NCI-H1105 treated with DMSO at 0.1 percent for 48 hours (cell line): ENCODE measurements at places on chromosomes 3 and 15.

- no peak for DNase-seq
Measured at GRCh38 chr3:186997061-186997460, 66.7 kb downstream of the ST6GAL1 start.

DNA sequence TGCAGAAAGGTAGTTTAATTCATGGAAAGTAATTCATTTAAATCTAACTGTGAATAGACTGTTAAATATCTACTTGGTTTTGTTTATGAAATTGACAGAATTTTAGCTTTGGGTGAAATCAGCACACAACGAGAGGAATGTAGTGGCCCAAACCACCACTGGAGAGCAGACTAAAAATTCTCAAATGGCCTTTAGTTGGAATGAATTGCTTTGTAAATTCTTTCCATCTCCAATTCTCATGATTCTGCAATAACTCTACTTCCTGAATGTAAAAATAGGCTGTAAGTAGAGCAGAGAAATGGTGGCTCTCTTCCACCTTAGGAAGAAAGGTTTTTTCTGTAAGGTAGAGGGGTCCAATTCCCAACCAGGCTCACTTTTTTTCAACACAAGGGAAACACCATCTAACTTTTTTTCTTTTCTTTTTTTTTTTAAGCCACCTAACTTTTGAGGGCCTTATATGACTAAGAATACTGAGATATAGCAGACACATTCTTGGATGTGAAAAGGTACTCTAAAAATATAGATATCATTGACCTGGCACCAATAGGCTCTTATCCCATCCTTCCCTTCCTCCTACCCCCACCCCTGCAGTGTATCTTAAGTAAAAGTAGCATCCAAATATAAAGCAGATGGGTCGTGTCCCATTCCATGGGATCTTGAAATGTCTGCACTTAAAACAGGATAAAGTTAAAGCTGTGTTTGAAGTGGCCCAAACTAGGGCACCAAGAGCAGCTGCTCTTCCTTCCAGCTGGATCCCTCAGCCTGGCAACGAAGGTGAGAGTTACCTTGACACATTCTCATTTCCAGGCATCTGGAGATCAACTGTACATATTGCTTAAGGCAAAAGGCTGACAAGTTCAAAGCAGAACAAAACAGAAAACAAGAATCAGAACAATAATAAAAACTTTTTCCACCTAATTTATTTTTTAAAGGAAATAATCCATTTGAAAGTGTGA is 194.1 kb downstream of the TPRG1 start:
- DNase-seq, result no peak

- DNase-seq, result no peak
Measured at GRCh38 chr3:88152841-88153240, 3.1 kb downstream of the C3orf38 start.

DNA sequence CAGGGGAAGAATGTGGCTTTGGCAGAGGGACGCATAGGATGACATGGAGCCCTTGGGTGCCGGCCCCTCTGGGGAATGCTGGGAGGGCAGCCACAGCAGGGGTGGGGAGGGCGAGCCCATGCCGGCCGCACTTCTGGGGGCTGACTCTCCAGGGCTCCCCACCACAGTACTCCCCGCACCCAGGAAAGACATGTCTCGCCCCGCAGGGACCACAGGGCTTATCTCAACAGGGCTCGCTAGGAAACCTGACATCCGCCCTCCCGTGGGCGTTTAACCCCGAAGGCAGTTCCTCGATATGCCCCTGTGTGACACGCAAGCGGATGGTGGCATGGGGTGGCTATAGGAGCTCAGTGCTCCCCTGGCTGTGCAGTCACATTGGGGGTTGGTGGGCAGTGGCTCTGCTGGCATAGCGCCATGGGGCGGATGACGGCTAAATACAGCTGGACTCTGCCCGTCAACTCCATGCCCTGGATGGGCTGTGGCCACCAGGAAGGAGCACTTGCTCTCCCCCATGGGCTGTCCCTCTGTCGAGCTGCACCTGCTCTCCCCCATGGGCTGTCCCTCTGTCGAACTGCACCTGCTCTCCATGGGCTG is 141.4 kb downstream of the ADAMTS17 start:
- no peak for DNase-seq

- DNase-seq, result no peak
Measured at GRCh38 chr3:97269202-97269601, 454.8 kb downstream of the EPHA6 start.

- DNase-seq, result no peak
Measured at GRCh38 chr3:132964266-132964665, 73.9 kb upstream of the TMEM108 start.

DNA sequence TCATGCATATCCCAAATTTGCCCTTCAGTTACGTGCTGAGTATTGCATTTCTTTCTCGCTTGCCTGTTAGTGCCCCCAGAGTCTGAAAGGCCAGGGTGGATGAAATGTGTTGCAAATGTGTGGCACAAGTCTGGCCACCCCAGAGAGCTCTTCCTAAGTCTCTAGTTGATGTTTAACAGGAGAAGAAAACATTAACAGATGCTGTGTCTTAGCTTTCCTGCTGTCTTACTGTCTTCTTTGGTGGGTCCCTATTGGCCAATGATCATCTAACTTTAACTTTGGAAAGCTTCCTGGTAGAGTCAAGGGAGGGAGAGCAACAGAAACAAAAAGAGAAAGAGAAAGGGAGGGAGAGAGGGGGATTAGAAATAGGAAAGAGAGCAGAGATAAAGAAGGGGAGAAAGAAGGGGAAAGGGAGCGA is 76.7 kb upstream of the P3H2 start:
- no peak for DNase-seq

DNA sequence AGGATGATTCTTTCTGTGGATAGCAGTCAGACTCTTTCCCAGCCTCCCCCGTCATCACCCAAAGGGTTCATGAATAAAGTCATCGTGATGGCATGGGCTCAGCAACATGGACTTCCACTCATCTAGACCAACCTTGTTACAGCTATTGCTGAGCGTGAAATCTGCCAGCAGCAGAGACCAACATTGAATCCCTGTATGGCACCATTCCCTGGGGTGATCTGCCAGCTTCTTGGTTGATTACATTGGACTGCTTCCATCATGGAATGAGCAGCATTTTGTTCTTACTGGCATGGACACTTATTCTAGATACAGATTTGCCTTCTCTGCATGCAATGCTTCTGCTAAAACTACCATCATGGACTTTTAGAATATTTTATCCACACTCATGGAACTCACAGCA is 195.6 kb upstream of the AZI2 start:
- DNase-seq, result no peak

DNA sequence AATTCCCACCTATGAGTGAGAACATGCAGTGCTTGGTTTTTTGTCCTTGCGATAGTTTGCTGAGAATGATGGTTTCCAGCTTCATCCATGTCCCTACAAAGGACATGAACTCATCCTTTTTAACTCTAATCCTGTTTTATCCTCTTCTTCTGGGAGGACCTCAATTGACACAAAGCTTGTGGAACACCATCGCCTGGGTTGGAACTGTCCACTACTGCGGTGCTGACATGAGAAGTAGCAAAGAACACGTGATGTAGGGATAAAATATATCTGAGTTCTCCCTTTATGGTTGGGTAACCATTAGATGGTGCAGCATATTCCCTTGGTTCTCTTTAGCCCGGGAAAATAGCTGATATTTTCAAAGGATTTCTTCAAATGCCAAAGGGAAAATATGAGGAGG is 105.3 kb upstream of the TOPAZ1 start:
- DNase-seq, result no peak

DNA sequence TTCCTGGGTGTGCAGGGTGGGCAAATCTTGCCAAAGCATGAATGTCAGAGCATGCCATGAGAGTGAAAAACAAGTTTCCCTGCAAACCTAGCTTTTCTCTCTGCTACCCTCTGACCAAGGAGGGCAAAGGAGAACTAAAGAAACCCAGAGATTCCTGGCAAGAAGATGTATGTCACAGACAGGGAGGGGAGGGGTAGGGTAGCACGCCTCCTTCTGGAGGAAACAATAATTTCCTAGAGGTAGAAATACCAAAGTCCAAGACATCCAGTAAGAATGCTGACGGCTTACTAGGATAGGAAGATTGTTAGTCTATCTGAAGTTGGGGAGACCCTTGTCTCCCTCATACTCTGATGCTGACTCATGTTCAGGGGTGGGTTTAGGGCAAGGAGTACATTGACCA is 203.9 kb downstream of the NR1D2 start:
- DNase-seq, result no peak

DNA sequence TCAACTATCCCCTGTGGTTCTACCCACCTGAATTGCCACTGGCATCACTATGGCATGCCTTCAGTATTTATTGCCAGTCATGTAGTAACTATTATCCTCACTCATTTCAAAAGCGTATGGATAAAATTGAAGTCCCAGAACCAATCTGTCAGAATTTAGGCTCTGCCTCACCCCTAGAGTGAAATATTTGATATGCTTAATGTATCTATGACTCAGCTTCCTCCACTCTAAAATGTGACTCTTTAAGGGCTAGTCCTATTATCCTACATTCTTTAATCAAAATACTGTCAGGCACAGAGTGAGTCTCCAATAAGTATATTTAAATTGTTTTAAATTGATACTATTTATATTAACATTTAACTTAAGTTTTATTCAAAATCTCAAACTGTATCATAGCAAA is 27.6 kb downstream of the ARPP21 start:
- DNase-seq, result no peak

DNA sequence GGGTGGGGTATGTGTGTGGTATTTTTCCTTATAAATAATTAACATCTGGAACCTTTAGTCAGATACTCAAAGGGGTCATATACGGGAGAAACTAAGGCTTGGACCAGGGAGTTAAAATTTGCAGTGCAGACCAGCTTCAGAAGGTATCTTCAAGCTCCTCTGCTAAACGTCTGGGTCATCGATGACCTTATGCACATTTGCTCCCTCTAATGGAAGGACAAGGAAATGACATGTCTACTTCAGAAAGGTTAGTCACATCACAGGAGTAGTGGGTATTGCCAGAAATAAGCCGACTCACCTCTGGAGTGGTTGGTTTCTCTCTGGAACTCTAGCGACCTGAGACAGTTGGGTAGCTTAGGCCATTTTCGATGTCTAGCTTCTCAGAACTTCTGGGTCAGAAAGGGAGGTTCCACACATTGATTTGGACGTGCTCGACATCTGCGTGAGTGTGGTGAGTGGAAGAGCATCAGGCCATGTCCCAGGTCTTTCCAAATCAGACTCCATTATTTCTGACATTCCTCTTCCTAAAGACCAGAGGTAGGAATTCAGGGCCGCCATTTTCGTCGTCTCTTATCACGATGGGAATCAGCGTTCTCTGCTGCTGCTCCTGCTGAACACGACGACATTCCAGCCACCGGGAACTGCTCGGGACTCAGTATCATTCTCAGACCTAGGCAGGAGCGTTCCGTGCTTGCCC is 31.8 kb upstream of the RASA2 start:
- DNase-seq, result peak; percentile 87

GRCh38 chr3:24182756-24183155 is 237.7 kb downstream of the NR1D2 start:
- DNase-seq, result no peak

GRCh38 chr15:51830276-51830806 is 888 bp downstream of the TMOD3 start:
- DNase-seq, result no peak

GRCh38 chr15:33043636-33044035 is 150.9 kb downstream of the FMN1 start:
- DNase-seq, result no peak

DNA sequence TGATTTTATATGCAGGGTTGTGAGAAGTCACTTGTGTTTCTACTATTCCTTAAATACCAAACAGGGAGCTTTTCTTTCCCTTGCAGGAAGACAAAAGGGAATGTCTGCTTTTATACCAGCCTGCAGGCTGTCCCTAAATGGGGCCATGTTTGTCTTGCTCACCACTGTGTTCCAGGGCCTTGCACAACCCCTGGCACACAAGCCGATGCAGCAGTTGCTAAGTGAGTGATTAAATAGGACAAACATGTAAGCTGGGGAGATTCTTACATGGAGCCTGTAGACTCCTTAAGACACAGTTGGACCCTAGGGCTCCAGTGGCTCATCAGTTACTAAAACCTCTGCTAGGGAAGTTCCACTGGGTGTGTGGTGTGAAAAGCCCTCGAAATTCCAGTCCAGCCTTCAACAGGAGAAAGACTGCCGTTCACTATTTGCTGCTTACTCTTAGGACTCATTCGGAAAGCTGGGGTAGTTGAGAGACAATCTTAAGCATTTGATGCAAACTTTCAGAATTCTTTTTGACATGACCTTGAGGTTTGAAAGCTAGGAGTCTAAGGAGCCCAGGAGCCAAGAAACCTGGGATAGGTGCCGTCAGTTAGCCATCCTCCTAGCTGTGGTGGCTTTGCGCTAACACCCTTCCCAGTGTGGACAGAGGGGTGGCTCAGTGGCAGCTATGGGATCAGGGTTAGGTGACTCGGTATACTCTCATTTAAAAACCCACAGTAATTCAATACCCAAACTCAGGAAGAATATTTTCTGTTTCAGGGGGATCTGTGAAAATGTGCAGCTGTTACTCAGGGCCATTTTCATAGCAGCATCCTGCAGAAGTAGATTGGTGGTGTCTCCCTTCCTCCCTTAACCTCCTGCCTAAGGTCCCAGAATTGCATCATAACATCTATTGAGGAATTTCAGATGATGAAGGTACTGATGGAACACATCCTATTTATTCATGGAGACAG is 39.1 kb downstream of the SYNM start:
- DNase-seq, result no peak

DNA sequence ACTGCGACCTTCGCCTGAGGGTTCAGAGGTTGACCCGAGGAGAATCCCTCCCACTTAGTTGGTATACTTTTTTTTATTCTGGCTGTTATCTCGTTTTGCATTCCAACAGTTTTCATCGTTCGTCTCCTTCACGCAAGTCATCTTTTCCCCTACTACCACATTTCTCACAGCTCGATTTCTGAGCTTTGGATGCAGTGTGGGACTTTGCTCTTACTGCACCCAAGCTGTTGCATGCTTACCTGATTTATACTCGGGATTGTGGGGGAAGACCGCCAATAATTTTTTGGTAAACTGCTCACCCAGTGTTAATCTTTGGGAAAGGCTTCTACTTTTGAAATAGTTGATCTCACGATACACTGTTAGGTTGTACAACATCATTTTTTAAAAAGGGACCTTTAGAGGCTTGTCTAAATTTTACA is 702 bp downstream of the TBC1D23 start:
- DNase-seq, result no peak

GRCh38 chr3:173708191-173708590 is 310.6 kb downstream of the NLGN1 start:
- DNase-seq, result no peak

DNA sequence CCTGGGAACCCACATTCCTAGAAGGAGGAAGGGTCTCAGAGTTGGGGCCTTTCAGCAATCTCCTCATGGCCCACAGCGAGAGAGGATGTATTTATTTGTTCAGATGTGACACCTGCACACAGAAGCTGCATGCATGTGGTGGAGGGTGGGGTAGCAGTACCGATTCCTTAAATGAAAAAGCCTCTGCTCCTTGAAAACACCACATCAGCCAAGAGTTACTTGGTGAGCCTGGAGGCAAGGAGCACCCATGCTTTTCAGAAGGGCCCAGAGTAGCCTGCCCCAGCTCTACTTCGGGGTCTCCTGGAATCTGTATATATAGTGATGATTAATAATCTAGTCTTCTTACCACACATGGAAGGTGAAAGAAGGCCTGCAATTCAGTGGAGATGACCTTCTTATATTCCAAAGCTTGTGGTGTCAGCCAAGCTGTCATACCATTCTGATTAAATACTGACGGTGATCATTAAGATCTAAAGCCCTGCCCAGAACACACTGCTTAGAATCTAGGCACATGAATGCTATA is 33.5 kb downstream of the SEMA6D start:
- no peak for DNase-seq
